Left renal cortex interstitium (tissue), 4 donors: ENCODE measurements at places on chromosomes 13 and 19.

GRCh38 chr19:54709212-54709948 is 14.9 kb upstream of the KIR3DL3 start:
- DNase-seq = no peak

DNA sequence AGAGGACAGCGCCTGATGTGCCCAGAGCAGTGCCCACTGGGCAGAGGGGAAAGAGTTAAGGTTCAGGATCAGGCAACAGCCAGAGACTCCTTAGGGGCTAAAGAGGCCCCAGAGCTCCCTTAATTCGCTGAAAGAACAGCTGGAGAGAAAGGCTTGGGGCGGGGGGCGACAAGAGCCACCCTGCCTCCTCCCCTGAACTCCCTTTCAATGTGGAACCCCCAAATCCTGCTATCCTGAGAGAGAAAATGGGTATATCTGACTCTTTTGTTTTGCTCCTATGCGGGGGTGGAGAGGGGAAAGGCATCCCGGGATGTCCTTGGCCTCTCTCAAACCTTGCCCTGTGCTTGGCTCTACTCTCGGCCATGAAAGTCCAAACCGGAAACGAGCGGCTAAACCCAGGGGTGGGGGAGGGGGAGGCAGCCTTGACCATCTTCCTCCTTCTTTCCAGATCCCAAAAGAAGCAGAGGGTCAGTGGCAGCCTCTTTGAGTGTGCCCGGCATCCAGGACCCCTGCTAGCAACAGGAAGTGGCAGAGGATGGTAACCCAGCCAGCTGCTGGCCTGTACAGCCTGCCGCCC is 4.7 kb downstream of the PRKACA start:
- no peak for DNase-seq

DNA sequence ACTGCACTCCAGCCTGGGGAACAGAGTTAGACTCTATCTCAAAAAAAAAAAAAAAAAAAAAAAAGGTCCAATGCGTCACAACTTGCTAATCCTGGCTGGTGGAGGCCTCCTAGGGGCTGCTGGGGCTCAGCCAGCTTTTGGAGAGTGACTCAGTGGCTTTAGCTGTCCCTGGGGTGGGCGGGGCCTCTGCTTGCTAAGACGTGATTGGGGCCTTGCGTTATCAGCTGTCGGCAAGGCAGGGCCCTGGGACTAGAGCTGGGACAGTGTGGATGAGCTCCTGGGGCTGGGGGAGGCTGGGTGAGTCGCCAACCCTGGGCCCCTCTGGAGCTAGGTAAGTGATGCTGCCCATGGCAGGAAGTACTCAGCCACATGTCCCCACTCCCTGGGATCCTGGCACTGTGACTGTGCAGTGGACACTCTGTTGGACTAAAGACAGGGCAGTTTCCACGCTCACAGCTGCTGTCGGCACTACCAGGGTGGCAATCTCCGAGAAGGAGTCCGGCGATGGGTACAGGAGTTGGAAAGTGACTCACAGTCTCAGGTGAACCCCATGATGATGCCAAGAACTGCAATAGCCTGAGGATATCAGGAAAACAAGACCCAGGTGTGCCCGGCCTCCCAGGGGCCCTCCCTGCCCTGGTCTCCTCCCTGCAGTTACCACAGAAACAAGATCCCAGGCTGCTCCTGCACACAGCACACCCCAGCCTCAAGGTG is 32.2 kb downstream of the F2RL3 start:
- no peak for DNase-seq

GRCh38 chr19:3359015-3359918 is 7.1 kb upstream of the NFIC start:
- no peak for DNase-seq

DNA sequence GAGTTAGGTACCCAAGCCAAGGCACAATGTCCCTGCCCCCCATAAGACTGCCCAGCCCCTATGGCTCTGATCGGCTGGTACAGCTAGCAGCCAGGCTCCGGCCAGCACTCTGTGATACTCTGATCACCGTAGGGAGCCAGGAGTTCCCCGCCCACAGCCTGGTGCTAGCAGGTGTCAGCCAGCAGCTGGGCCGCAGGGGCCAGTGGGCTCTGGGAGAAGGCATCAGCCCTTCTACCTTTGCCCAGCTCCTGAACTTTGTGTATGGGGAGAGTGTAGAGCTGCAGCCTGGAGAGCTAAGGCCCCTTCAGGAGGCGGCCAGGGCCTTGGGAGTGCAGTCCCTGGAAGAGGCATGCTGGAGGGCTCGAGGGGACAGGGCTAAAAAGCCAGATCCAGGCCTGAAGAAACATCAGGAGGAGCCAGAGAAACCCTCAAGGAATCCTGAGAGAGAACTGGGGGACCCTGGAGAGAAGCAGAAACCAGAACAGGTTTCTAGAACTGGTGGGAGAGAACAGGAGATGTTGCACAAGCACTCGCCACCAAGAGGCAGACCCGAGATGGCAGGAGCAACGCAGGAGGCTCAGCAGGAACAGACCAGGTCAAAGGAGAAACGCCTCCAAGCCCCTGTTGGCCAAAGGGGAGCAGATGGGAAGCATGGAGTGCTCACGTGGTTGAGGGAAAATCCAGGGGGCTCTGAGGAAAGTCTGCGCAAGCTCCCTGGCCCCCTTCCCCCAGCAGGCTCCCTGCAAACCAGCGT is 3.0 kb upstream of the KMT2B start:
- DNase-seq = no peak

- no peak for DNase-seq
Measured at GRCh38 chr13:57825066-57825465, 193.5 kb downstream of the PCDH17 start.

DNA sequence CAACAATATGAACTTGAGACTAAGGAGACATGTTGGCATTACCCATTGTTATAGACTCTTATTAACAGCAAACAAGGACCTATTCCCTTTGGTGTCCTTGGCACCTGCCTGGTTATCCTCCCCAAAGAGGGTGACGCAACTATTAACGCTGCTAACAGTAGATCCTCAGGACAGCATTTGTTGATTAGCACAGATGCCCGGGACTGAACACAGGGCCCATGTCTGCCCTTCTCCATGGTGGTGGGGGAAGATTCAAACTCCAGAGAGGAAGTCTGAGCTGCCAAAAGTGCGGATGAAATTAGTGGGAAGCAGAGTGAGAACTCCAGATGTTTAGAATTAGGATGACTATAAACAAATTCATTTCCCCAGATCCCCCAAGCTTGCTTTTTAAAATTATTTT is 101.2 kb upstream of the RAP2A start:
- DNase-seq = no peak

GRCh38 chr19:2330632-2331284 is 2.3 kb downstream of the SPPL2B start:
- no peak for DNase-seq

DNA sequence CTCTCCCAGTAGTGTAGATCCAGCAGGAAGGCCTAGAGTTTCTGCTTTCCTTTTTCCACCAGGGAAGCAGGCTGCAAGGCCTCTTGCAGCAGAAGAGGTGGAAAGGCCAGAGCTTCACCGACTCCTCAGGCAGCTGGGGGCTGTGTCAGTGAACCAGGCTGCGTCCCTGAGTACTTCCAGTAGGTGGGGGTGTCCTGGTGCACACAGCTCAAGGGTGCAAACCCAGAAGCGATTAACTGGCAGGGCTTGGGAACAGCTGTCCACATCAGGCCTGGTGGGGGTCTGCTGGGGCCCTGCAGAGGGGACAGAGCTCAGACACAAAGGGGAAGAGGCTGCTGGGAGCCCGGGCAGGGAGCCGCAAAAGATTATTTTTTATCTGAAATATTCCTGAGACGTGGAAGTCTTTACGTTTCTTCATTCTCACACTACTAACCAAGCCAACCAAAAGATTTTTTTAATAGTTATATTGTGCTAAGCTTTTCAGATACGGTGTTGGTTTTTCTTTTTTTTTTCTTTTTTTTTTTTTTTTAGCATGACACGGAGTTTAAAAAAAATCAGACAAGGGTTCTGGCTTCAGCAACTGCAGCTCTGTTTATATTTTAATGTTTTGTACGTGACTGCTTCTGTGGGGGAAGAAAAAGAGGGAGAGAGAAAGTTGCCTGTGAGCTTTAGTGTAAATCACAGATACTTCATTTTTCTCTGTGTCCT is 11.0 kb downstream of the TSHZ3 start:
- no peak for DNase-seq

GRCh38 chr19:2127758-2128157 is 23.6 kb downstream of the AP3D1 start:
- DNase-seq = no peak

GRCh38 chr13:34156841-34157365 is 339.0 kb downstream of the RFC3 start:
- DNase-seq = no peak

DNA sequence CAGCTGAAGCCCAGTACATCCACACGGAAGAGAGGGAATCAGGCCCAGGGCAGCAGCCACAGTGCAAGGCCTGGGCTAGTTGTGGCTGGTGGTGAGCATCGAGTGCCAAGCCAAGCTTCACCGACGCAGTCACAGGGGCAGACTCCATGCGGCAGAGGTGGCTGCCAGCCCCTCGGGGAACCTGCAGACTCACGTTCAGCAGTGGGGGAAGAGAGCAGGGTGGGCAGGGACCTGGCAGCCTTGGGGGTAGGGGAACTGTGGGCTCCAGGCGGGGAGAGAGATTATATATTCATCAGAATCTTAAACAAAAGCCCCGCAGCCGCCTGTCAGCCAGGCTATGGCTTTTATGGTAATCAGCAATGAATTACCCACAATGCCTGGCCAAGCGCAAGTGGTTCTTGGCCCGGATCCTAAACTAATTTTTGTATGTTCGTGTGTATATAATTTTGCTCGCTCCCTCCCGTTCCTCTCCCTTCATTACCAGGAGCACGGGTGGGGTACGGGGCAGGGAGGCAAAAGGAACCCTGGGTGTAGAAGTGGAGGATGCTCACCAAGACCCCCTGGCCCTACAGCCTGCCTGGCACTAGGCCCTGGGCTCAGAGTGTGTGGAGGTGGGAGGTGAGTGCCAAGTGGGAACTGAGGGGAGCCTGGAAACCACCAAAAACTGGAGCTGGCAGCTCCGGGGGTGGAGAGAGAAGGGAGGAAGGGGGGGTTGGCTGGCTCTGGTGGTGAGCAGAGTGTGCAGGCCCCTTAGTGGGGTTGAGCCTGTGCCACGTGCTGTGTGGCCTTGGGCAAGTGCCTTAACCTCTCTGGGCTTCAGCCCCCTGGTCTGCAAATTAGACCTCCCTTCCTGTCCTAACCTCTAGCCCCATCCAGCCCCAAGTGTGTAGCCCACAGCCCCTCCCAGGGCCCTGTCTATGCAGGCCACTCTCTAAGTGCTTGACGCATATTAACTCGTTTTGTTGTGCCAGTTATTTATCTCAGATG is 31.9 kb downstream of the PTPRS start:
- peak; percentile 36 for DNase-seq

DNA sequence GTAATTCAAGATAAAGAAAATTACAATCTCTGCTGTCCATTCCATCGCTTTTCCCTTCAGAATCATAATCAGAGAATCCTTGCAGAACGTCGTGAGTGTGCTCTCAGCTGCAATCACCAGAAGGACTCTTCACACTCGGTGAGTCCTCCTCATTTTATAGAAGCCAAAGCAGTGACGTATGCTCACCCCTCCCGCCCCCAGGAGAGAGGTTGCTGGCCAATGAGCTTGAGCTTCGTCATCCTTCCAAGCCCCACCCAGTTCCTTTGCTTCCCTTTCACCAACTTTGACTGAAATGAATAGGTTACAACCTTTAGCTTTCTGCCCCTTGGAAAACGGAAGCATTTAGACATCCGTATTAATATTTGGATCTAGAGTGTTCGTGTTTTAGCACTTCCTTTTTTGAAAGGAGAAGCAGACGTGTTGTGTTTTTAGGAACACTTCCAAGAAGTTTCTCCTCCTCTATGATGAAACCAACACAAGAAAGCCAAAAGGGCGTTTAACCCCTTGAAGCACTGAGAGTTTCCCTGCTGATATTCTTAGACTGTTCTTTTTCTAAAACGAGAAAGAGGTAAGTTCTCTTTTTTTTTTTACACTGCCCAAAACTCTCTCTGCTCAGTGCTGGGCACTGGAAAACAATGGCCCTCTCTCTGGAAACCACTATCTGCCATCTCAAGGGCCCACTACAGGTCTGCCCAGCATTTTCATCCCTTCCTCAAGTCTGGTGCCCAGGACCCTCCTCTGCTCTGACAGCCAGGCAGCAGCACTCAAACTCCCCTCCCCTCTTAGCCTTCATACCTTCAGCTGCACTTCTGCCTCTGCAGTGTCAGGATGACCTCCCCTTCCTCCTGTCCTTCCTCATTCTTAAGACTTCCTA is 44.3 kb upstream of the CEACAM21 start:
- DNase-seq = no peak

GRCh38 chr13:34241332-34241731 is 423.4 kb downstream of the RFC3 start:
- no peak for DNase-seq

- DNase-seq = no peak
Measured at GRCh38 chr19:52871466-52871865, 14.0 kb upstream of the ZNF468 start.

GRCh38 chr19:17305517-17306284 is at the start of gene MRPL34:
MRPL34 (plus strand) TSS chr19:17305872; CDS start chr19:17305893, 21 bp downstream.
- peak; percentile 97 for DNase-seq

GRCh38 chr19:7161292-7161691 is 91.8 kb downstream of the ZNF557 start:
- DNase-seq = no peak

GRCh38 chr13:43316946-43317353 is 293.6 kb downstream of the DNAJC15 start:
- DNase-seq = no peak

GRCh38 chr19:18414504-18415177 is 4.6 kb upstream of the SSBP4 start:
- no peak for DNase-seq

DNA sequence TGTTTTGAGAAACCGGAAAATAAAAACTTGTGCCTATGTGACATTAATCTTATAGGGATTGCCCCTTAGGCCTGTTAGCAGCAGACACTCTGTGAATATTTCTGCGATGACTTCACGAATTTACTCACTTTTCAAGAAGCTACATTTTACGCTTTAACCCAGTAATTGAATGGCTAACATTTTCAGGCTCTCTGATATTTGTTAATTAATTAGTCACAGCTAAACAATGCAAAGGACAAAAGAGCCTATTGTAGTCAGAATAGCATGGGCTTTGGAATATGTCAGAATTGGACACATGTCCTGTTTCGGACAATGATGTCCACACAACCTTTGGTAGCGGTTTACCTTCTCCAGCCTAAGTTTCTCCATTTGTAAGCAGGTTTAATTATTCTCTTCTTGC is 506.6 kb downstream of the EFNB2 start:
- no peak for DNase-seq

DNA sequence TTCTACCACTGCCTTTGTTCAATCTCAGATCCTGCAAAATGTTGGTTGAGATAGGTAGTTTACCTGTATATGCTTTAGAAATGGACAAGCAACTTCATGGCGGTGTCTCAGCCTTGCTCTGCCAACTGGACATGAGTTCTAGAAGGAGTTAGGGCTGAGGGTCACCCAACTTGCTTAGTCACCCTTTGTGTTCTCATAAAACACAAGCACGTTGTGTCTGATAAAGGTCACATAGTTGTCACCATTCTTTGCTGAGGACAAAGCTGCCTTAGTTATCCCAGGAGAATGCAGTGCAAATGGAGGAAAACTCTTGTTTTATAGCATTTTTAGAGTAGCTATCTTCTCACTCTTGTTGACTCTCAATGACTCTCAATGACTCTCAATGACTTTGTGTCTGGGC is 218.4 kb upstream of the TMTC4 start:
- DNase-seq = no peak

GRCh38 chr19:6060600-6061375 is 49.5 kb downstream of the RFX2 start:
- no peak for DNase-seq
